Activated naive CD8-positive, alpha-beta T cell treated with anti-CD3 and anti-CD28 coated beads for 36 hours (primary cell): ENCODE measurements at places on chromosomes 16 and 17.

GRCh38 chr16:70294385-70295025 is 4.5 kb upstream of the DDX19B start:
- peaks cover under 1% of the 10 kb centered on the region for H3K27me3 ChIP-seq
- no peak overlapping the region for H3K4me3 ChIP-seq
- H3K36me3 ChIP-seq: no peaks in the 10 kb centered on the region
- H3K4me1 ChIP-seq: peaks cover 15% of the 10 kb centered on the region
- DNase-seq: no peak

GRCh38 chr16:50303041-50303604 is 36.8 kb downstream of the ADCY7 start:
- no peaks in the 10 kb centered on the region for H3K27me3 ChIP-seq
- no peaks in the 10 kb centered on the region for H3K4me1 ChIP-seq
- H3K4me3 ChIP-seq: no peak overlapping the region

DNA sequence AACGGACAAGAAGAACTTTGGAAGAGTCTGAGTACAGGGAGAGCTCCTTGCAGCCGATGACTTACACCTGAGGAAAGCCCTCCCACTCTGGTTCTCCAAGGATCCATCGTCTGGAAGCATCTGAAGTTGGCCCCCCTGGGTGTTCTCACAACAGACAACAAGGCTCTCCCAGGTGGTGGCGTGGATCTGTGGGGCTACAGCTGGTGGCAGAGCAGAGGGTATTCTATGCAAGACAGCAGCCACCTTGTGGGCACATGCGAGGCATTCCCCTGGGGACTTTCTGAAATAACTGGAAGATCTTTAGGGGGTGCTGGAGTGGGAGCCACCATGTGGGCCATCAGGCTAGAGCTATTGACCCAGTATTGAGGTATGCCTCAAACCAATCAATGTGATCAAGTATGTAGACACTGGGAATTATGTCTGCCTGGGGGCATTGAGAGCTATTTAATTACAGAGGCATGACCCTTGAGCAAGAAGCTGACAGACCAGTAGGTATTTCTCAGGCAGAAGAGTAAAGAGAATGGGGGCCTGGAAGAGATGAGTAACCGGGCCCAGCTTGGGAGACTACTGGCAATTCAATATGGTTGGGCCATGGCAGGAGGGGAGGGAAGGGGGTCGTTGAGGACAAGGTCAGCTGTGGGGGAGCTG is 6.9 kb upstream of the KRT19 start:
- H3K36me3 ChIP-seq: no peaks in the 10 kb centered on the region
- no peak for DNase-seq
- H3K4me1 ChIP-seq: no peaks in the 10 kb centered on the region
- no peak overlapping the region for H3K27ac ChIP-seq
- peaks cover 38% of the 10 kb centered on the region for H3K27me3 ChIP-seq

- H3K27me3 ChIP-seq: peaks cover 3% of the 10 kb centered on the region
- no peak overlapping the region for H3K27ac ChIP-seq
- no peak for DNase-seq
- H3K36me3 ChIP-seq: no peaks in the 10 kb centered on the region
- no peak overlapping the region for H3K4me3 ChIP-seq
- H3K4me1 ChIP-seq: peaks cover 2% of the 10 kb centered on the region
These were observed 6.1 kb upstream of the EVPLL start for GRCh38 chr17:18371455-18371854.

DNA sequence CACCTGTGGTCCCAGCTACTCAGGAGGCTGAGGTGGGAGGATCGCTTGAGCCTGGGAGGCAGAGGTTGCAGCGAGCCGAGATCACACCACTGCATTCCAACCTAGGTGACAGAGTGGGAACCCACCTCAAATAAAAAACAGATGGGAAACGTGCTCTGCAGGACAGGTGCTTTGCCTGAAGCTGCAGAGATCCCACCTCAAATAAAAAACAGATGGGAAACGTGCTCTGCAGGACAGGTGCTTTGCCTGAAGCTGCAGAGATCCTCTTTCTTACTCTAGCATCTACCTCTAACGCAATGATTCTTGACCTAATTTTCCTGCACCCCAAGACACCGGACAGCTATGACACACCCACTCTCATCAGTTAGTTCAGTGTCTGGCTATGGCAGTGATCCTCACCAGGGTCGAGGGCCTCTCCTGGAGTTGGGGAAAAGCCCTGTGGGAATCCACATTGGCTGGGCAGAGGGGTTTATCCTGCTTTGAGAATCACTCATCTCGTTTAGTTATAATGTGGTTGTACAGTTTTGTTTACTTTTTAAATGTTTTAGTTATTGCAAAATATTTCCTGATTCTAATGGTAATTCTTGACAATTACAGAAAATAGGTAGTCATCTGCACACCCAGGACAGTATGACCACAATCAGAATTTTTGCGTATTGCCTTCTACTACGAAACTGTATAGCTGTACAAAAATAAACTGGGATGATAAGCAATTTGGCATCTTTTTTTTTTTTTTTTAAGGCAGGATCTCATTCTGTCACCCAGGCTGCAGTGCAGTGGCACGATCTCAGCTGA is 11.4 kb downstream of the VPS53 start:
- no peak for DNase-seq
- no peak overlapping the region for H3K27ac ChIP-seq
- H3K27me3 ChIP-seq: no peaks in the 10 kb centered on the region
- H3K4me1 ChIP-seq: peaks cover 11% of the 10 kb centered on the region
- H3K36me3 ChIP-seq: peaks cover 7% of the 10 kb centered on the region
